Activated gamma-delta T cell (primary cell): ENCODE measurements at places on chromosomes 12 and 14.

DNA sequence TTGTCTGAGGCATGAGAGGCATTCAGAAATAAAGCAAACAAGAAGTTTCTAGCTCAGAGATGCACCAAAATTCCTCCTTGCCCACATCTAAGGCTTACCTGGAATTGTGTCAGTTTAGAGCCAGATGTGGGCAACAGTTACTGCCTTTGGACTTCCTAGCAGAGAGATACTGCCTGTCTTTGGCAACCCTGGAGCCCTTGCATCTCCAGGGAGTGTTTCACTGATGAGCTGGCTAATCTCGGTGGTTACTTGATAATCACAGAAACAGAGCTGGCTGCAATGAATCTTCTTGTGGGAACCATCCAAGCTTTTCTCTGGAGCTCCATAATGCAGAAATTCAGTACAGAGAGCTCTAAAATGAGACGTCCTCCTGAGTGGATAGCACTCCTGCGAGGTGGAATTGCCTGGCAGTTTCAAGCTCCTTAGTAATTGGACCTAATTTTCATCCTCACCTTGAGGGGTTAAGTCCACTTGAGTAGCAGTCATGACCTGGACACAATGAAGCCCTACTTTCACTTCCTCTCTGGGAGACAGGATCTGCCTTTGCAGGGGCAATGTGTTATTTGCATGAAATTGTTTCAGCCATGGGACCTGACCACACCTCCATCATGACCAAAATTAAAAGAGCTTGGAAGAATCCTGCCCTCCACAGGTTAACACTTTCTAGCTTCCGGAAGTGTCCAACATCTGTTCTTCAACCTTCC lies 108.8 kb upstream of the ARHGAP5 start:
- DNase-seq = no peak

DNA sequence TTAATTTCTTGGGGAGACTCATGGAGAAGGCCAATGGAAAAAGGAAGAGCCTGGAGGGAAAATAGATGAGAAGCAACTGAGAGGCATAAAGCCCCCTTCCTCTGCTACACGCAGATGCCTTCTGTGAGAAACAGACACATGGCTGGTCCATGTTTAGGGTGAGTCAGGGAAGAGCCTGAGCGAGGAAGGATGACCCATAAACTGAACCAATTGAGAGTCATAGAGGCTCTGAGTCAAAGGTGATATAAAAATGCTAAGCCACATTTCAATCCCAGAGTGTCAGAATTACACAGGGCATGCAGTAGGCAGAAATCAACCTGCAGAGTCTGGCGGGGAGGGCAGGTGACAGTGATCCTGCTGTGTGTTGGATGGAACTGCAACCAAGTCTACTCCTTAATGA lies 30.1 kb upstream of the NEDD1 start:
- no peak for DNase-seq

DNA sequence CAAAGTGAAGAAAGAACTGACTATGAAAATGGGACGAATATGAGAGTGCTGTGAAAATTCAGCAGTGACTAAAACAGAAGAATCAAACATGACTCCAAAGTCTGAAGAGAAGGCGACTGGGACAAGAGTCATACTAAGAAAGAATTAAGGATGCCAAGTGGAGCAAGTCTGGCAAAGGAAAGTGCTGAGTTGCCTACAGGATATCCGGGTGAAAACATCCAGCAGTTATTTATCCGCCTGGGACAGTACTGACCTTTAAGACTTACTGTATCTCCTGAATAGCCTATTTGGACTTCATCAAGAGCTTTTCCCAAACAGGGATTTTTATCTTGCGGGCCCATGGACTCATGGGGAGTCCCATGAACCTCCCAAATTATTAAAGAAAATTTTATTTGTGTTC lies 41.1 kb downstream of the KICS2 start:
- no peak for DNase-seq

GRCh38 chr14:24070285-24071143 lies 848 bp upstream of the CPNE6 start:
- no peak for DNase-seq

DNA sequence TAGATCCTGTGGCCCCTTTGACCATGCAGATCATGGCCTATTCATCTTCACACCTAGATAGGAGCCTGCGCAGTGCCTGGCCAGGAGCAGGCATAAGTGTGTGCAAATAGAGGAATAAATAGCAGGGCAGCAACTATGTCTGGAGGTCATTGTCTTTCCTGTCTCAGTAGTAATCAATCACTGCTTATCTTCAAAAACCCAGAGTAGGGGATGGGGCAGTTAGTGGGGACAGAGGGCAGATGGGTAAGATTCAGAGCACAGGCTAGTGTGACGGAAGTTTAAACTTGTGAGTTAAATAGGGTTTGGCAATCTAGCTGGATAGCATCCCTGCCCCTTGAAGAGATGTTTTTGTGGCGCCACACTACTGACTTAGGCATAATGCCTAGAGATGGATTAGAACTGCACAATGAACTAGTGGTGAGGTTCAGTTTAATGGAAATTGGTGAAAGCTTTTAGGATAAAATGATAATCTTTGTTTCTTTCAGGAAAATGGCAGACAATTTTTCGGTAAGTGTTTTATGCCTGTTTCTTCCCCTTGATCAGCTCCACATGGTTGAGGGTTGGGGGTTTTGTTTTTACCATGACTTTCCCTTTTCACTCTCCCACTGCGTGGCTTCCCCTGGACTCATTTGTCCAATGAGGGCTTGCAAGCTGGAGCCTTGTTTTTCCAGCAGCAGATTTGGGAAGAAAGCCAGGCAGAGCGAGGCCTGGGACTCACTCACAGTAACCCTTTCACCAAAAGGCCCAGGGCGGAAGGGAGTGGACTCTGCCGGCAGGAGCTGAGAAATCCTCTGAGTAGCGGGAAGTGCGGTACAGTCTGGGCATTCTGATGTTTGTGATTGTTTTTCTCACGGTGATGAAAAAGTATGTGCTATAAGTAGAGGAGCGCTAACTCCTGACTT lies 8.1 kb downstream of the LGALS3 start:
- no peak for DNase-seq

GRCh38 chr12:513446-513845 lies 53.7 kb downstream of the B4GALNT3 start:
- no peak for DNase-seq

DNA sequence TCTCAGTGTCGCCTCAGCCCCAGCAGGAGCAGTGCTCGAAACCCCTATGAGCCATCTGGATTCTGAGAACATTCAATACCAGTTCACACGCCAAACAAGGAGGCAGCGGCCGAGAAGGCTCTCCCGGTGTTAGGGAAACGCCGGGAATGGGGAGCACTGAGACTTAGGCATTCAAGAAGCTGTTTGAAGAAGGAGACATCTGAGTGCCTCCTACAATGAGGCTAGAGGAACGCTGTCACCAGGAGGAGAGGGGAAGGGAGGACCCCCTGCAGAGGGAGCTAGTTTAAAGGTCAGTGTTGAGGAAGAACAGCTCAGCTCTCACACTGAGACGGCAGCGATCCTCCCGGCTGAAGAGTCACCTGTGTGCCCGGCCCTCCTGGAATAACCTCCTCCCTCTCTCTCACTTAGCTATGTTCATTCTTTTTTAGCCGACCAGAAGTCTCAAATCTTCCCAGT lies 69.9 kb downstream of the SERPINA3 start:
- no peak for DNase-seq

DNA sequence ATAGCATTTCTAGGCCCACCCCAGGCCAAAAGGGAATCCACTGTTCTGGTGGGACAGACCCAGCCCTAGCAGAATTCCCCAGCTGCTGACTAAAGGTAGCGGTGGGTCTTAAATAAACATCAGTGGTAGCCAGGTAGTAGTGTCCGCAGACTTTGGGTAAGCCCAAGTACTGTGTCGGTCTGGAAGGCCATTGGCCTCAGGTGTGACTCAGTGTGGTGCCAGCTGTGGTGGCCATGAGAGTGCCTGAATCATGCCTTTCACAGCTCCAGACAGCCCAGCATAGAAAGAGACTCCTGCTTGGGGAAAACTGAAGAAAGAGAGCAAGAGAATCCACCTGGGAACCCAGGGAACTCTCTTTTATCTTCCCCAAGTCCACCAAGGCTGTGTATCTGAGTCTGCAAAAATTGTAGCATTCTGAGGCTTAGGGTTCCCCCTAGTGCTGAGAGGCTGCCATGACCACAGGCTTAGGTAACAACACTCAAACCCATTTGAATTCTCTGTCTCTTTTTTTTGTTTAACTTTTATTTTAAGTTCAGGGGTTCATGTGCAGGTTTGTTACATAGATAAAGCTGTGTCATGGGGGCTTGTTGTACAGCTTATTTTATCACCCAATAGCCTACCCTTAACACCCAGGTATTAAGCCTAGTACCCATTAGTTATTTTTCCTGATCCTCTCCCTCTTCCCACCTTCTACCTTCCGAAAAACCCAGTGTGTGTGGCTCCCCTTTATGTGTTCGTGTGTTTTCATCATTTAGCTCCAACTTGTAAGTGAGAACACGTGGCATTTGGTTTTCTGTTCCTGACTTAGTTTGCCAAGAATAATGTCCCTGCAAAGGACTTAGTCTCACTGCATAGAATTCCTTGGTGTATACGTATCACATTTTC lies 16.7 kb upstream of the CD163L1 start:
- no peak for DNase-seq

- no peak for DNase-seq
Measured at GRCh38 chr14:80987235-80988032, 32.0 kb downstream of the TSHR start.

DNA sequence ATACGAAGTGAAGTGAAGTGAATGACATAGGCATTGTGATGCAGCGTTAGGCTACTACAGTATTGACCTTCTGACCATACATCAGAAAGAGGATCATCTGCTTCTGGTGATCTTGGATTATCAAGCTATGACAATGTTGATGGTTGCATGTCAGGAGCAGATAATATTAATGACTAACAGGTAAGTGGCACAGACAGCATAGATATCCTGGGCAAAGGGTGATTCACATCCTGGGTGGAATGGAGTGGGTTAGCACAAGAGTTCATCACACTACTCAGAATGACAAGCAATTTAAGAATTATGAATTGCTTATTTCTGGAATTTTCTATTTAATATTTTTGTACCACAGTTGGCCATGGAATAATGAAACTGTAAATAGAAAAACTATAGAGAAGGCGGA lies 397.9 kb upstream of the ATP2B1 start:
- no peak for DNase-seq

GRCh38 chr12:28114488-28114887 lies 75.8 kb upstream of the CCDC91 start:
- no peak for DNase-seq

DNA sequence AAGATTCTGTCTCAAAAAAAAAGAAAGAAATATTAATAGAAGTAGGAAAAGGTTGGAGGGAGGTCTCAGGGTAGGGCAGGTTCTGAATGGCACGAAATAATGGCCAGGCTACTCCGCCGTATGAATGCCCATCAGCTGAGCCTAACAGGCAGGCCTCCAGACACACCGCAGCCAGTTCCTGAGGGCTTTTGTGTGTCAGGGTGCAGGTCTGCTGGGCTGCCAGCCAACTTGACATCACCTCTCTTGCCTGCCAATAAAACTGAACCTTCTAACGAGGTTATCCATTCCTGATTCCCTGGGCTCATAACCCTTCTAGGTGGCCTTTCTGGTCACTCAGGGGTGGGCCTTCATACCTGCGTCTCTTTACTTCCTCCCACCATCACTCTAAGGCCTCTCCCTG lies 3.0 kb downstream of the IFI27 start:
- DNase-seq = no peak

GRCh38 chr12:26728205-26729050 lies 104.6 kb downstream of the ITPR2 start:
- DNase-seq = no peak

DNA sequence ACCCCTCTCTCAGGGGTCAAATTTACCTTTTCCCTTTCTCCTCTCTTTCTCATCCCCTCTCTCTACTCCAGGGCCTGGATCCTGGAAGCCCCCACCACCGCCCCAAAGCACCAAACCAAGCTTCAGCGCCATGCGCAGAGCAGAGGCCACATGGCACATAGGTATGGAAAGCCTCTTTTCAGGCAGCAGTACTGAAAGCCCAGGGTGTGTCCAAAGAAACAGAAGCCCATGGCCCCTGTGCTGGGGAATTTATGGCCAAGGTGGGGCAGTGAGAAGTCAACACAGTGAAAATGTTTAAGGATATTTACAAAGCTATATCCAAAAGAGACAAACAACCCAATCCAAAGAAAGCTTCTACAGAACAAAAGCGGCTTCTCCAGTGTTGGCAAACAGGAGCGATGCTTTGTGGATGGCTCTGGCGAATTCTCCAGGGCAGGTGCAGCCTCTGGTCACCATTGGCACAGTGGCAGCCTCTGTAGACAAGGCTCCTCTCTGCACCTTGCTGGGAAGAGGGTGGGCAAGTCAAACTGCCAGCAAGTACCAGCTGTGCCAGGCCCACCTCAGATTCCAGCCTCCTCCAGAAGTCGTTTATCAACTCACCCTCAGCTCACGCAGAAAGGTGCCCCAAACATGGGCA lies 4.7 kb upstream of the CPNE6 start:
- no peak for DNase-seq

DNA sequence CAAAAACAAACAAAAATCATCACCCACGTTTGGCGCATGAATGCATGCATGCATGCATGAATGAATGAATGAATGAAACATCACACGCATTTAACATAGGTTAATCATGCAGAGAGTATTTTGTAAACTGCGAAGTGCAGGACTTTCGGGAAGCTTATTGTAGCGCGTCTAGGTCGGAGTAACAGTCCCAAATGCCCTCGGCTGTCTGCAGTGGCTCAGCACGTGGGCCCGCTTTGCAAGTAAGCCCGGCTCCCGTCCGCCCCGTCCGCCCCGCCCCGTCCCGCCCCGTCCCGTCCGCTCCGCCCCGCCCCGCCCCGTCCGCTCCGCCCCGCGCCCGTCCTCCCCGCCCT lies 263 bp upstream of the IFT81 start:
- DNase-seq = no peak

GRCh38 chr12:726281-727140 lies 25.9 kb upstream of the WNK1 start:
- no peak for DNase-seq

DNA sequence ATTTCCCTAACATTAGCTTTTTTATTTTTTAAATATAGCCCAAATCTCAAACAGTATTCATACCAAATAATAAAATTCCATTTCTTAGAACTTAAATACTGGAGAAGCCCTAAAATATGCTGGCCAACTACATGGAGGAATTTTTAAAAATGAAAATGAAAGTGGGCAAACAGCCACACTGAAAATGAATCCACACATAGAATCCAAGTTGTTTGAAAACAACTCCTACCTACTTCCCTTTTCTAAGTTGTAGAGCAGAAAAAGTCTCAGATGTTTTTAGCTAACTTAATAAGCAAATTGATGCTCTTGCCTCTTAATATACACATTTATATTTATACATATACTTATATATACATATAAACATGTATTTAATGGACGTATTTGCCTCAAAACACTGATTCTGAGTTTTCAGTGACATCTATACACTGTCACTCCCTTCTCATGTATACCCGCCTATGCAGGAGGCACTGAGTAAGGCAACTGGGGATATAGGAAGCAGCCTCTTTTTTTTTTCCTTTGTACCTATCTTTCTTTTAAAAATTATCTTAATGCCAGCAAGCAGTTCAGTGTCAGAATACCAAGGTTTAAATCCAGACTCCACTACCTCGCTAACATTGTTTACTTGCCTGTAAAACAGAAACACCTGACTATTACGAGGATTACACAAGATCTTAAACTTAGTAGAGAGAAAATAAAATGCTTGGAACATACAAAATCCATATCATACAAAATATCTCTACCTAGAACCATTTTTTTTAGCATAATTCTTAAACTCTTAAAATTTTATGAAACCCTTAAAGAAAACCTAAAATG lies 13.3 kb downstream of the DICER1 start:
- no peak for DNase-seq

- DNase-seq = no peak
Measured at GRCh38 chr14:99744199-99744872, 48.9 kb upstream of the EML1 start.

- DNase-seq = no peak
Measured at GRCh38 chr14:103156651-103157378, 33.6 kb downstream of the TNFAIP2 start.
